ENCODE measurements at places on chromosomes 3 and 15. TPM values are rescaled to one million over a fixed set of nuclear protein-coding genes. Genes with fewer than 3 reads are reported as not detected.

DNA sequence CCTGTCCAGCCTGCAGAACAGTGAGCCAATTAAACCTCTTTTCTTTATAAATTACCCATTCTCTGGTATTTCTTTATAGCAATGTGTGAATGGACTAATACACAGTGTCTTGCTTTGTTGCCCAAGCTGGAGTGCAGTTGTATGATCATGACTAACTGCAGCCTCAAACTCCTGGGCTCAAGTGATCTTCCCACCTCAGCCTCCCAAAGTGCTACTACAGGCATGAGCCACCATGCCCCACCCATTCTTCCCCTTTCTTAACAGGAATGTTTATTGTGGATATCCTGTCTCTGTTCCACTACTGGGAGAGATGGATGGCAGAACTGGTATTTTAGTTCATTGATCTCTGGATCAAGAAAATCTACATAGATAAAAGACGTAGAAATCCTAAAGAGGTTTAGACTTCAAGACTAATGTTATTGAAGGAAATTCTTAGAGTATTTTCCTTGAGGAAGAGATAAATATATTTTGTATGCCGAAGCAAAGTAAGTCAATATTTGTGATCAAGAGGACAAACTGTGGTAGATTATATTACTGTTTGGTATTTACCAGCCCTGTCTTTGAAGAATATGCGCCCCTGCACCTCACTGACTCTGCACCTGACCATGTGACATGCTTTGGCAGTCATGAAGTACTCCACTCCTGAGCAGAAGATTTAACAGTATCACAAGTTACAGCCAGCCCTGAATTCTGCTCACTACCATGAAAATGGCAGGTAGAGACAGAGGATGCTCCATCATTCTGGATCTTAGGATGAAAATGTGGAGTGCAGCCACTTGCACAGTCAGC lies 42.9 kb downstream of the UACA start:
- no peak overlapping the region for H3K4me3 ChIP-seq
- H3K27me3 ChIP-seq, result no peaks in the 10 kb centered on the region
- H3K4me1 ChIP-seq, result no peaks in the 10 kb centered on the region

- no peaks in the 10 kb centered on the region for H3K36me3 ChIP-seq
- no peak overlapping the region for H3K27ac ChIP-seq
- no peak for DNase-seq
These were observed 22.1 kb upstream of the ATP2B2 start for GRCh38 chr3:10527295-10528001.

DNA sequence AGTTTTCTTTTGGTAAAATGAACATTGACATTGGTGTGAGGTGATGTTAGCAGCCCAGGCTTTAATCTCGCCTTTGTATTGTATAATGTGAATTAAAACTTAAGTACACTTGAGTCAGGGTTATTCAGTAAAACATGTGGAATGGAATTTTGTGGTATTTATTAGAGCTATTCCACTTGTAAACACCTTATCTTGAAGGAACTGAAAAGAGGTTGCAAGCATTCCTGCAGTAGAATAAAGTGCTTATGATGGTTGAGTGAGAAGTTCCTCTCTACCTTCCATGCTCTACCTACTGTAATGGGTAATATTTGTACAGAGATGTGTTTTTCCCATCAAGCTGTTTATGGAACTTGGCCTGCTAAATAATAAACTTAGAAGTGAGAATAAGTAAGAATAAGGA lies 36.1 kb downstream of the HMG20A start:
- DNase-seq, result no peak
- H3K27ac ChIP-seq, result peak overlapping the region; percentile 5
- peaks cover 14% of the 10 kb centered on the region for H3K4me1 ChIP-seq
- H3K27me3 ChIP-seq, result no peaks in the 10 kb centered on the region
- no peaks in the 10 kb centered on the region for H3K36me3 ChIP-seq

- H3K4me1 ChIP-seq, result no peaks in the 10 kb centered on the region
- DNase-seq, result no peak
- H3K36me3 ChIP-seq, result no peaks in the 10 kb centered on the region
- H3K27ac ChIP-seq, result no peak overlapping the region
- no peak overlapping the region for H3K4me3 ChIP-seq
These were observed 65.7 kb upstream of the IL12A start for GRCh38 chr3:159922861-159923312.

DNA sequence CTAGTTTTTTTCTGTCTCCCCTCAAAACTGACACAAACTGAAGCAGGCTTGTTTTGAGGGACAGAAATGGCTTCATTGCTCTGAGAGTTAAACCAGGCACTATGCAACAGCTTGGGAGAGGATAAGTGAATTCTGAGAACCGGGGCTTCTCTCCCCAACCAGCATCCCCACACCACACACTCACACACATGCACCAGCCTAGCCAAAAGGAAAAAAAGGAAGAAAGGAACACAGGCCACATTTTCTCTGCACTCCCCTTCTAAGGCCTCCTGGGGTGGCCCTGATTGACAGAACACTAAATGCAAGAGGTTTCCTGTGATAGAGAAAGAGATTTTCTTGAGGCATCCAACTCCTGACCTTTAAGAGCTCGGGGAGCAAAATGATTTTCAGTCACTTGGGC lies 177.5 kb downstream of the TLE3 start:
- H3K4me1 ChIP-seq, result peaks cover 6% of the 10 kb centered on the region
- no peak overlapping the region for H3K4me3 ChIP-seq
- peak overlapping the region; percentile 11 for H3K27ac ChIP-seq
- no peak for DNase-seq

TP63 gene
- total RNA-seq, result not detected

GPR149 gene
- total RNA-seq, result 0.25 TPM
